Activated CD4-positive, alpha-beta T cell treated with anti-CD3 and anti-CD28 coated beads for 24 hours (primary cell): ENCODE measurements at places on chromosomes 5 and 9.

GRCh38 chr5:92633875-92634487, 947.0 kb downstream of the NR2F1-AS1 start:
- no peak for DNase-seq

DNA sequence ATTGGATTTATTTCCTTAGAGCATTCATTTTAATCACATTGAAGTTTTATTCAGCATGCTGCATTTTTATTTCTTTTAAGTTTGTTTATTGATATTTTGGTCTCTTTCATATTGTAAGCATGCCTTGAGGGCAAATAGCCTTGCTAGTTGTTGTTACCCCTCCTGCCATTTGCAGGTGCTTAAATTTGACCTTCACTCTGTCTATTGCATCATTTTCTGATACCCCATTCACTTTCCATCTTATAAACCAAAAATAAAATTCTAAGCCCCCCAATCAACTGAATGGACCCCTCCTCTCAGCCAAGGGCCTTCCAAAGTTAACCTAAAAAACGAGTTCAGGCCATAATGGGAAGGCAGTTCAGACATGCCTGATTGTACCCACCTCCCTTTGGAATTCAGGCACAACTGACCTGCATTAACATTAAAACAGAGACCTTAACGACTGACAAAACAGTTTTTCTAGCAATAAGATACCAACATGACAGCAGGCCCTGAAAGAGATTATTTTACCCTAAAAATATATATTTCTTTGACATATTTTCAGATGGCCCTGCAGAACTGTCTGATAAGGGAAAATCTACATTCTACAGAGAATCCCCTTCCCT, 32.1 kb downstream of the TARS1 start:
- DNase-seq: no peak

- no peak for DNase-seq
These were observed 22.6 kb upstream of the MAMDC2 start for GRCh38 chr9:70020991-70021571.

DNA sequence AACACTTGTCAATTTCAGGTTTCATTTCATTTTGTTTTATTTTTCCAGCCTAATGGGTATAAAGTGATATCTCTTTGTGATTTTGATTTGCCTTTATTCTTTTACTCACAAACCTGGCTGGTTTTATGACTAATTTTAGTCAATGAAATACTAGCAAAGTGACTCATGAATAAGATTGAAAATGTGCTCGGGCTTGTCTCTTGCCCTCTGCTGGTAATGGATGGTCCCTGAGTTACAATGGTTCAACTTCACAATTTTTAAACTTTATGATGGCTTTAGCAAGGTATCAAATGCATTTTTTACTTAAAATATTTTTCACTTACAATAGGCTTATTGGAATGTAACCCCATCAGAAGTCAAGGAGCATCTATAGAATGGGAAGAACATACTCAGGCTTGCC, 431.4 kb upstream of the CCNG1 start:
- DNase-seq: no peak

DNA sequence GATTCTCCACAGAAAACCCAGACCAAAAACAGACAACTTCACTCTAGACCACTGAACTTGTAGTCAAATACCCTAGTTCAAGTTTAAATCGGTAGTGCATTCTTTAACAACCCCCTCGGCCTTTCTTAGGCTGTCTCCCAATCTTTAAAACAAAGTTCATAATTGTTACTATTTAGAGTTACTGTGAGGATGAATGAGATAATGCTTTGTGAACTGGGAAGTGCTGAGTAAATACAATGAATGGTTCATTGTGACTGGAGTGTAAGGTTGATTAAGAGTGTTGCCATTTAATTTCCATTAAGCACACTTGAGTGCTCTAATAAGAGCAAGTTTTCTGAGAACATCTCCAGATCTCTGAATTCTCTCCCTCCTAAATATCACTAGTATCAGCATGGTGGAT, 228.8 kb upstream of the PIK3R1 start:
- no peak for DNase-seq
